Activated naive CD8-positive, alpha-beta T cell treated with anti-CD3 and anti-CD28 coated beads, Interleukin-2, amount 10 ng/mL, durations not matched to agents 7 days and 5 days (primary cell): ENCODE measurements at places on chromosomes 12 and 14. TPM values are rescaled to one million over a fixed set of nuclear protein-coding genes. Genes with fewer than 3 reads are reported as not detected.

KCNH3 gene
- 5.8 TPM for total RNA-seq

EPYC gene
- total RNA-seq = not detected

STAC3 gene
- 11.4 TPM for total RNA-seq

CCDC196 gene
- total RNA-seq = not detected

PTPRQ gene
- total RNA-seq = not detected

MIP gene
- total RNA-seq = not detected

DNA sequence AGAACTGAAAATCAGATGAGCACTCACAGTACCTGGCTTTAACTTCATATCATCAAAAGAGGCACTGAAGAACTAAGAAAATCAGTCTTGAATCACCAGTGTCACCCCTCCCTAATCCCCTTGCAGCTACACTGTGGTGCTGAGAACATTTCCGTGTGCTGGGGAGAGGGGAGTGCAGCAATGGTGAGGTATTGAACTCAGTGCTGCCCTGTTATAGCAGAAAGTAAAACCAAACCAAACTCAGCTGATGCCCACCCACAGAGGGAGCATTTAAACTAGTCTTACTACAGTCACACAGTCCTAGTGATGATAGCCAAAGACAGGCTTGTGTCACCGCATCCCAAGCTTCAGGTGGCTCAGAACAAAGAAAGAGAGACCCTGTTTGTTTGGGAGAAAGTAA, 122.1 kb downstream of the CPNE8 start:
- no peak for DNase-seq

GRCh38 chr12:49801141-49802063, 26.8 kb downstream of the NCKAP5L start:
- no peak for DNase-seq

DNA sequence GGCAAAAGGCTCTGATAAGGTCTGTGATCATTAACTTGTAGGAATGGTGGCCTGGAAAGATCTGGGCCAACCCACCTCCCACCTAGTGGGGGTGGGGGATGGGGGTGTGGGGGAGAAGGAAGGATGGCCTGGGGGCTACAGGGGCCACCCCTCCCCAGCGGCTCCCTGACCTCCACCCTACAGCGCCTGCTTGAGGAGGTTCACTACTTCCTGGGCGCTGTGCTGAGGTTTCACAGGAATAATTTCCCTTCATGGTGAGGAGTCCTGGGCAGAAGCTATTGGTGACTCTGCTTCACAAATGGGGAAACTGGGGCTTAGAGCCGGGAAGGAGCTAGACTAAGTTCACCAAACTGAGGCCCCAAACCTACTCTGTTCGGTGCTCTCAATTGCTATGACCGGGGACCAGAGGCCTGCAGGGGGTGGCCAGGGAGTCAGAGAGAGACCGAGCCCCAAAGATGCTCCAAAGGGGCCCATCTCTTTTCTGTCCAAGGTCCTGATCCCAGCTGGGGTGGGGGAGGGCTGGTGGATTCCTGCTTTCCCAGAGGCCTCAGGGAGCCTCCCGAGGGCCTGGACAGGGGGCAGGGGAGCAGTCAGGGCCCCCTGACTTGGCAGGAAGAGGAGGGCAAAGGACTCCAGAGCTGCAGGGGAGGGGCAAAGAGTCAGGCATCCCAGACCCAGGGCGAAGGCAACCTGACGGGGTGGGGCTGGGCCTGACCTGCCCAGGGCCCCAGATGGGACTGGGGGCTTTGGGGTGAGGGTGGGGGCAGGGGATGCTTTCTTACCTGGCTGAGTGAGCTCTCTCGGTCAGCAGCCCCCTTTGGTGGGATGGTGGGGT, 1.7 kb downstream of the HNF1A start:
- no peak for DNase-seq

GRCh38 chr12:55629058-55629841, 7.4 kb upstream of the OR10P1 start:
- no peak for DNase-seq

DNA sequence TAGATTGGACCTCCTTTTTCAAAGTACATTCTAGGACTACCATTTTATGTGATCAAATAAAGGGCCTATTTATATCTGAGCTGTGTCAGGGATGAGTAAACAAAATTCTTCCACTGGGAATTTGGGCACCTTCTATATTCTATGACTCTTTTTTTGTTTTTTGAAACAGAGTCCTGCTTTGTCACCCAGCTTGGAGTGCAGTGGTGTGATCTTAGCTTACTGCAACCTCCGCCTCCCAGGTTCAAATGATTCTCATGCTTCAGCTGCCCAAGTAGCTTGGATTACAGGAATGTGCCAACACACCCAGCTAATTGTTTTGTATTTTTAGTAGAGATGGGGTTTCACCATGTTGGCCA, 64.8 kb downstream of the DRAM1 start:
- DNase-seq = no peak

DNA sequence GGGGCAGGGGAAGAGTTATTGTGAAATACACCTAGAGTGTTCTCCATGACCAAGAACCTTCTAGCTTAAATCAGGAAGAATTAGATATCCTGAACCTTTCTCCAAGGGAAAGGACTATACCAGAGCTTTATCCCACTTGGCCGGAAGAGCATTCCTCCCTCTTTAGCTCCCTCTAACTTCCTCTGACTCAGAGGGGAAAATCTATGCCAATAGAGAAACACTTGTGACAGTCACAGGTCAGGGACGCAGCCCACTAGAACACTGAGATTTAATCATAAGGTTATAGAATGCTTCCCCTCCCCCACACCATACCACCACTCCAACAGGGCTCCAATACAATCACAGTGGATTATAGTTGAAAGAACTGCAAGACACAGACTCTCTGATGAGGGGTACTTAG, 55.4 kb upstream of the RFX4 start:
- DNase-seq = no peak
